ENCODE measurements at places on chromosomes 13 and 19. TPM values are rescaled to one million over a fixed set of nuclear protein-coding genes. Genes with fewer than 3 reads are reported as not detected.

DNA sequence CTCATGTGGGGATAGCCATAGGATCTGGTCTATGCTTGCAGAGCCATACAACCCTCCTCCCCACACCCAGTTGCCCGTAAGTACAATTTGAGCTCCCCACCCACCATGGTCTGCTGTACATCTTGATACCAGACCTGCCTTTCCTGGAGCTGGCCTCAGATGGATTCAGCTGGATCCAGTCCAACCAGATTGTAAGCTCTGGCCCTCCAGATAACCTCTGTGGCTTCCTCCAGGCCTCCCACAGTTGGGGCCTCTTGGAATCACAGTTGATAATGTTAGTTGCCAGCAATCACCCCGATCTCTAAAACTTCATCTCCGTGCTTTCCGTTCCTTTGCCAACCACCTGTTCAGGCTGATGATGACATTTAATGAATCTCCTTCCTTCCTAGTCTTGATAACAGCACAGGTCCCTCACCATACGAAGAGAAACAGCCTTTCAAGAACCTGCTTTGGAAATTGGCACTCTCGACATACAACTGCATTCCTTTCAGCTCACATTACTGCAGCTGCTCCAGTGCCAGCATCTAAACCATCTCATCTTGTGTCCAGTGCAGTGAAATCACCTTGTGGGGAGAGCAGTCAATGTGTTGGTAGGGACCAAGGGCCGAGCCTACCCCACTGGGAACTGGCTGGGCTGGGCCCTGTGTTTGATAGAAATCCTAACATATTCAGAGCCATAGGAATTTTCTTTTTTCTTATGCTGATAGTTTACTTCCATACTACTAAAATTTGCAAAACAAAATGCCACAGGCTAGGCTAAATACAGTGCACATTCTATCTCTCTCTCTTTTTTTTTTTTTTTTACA, 15.1 kb upstream of the FOXO1 start:
- DNase-seq, result no peak

DNA sequence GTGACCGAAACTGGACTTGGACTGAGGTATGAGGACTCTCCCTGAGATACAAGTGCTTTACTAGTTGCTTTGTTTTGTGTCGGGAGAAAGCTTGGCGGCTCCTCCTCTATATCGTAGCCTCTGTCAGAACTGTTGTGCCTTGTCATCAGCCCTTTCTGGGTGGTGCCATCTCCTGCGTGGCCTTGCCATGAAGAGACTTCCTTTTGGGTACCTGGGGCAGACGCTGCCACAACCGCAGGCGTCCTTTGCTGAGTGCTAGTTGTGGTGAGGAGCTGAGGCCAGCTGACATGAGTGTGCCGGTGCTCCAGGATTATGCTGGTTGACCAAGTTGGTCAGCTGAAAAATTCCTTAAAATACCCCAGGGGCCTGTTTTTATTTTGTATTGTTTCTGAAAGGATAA, 124.5 kb downstream of the AKAP11 start:
- no peak for DNase-seq

DNA sequence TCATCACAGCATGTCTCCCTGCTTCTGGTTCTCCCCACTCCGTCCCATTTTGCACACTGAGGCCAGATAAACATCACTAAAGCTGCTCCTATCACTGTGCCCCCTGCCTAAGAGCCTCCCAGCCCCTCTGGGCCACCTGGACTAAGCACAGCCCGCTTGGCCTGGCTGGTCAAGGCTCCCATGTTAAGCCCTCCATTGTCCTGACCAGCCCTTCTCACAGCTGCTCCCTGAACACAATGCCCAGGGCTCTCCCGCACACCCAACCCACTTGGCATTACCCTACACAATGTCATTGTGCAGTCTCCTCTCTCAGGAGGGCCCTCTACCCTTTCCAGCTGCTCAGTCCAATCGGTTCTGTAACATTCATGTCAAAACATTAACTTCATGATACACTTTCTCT, 133.4 kb downstream of the NUFIP1 start:
- DNase-seq, result no peak

GRCh38 chr19:45527731-45528130, 20.5 kb downstream of the VASP start:
- no peak for DNase-seq

GRCh38 chr13:76607866-76608265, 278.3 kb downstream of the KCTD12 start:
- no peak for DNase-seq

DNA sequence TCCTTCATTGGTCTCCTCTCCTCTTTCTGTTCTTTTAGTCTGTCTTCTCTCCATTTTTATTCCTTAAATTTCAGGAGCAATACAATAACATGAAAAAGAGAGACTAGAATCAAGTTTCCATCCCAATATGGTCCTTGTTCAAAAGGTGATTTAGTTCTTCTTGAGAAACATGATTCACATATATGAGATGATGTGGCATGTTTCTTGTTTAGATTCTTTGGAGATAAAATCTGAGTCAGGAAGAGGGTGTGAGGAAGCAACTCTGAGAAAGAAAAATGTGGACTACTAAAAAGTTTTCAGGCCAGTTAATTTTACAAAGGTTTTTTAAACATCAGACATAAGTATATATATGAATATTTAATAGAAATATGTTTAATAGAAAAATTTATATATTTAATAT, 231.4 kb downstream of the OXGR1 start:
- no peak for DNase-seq

GRCh38 chr13:52156724-52157261, 2.6 kb downstream of the NEK3 start:
- DNase-seq, result no peak

DNA sequence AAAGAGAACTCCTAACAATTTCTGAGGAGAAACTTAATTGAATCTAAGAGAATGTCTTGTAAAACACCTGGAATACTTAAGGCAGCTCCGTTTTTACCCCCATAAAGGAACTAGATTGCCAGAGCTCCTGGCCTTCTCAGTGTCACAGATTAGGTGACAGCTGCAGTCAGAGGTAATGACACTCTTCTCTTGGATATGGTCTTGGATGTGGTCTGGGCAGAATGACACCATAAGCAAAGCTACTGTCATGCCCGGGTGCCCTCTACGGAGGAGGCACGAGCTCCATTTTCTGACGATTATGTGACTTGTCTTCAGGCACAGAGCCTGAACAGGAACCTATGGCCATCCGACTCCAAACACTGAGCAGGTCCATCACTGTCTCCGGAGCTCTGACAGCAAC, 46.7 kb downstream of the STK24 start:
- no peak for DNase-seq

DNA sequence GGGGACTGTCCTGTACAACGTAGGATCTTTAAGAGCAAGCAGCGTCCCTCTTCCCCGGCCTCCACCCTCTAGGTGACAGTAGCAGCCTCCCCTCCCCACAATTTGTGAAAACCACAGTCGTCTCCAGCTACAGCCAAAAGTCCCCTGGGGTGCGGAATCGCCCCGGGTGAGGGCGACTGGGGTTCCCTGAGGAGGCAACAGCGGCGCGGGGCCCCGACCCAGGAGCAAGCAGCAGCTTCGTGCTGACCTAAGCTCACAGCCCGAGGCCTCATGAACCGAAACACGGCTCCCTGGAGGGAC, 322 bp downstream of the ZNF558 start:
- DNase-seq, result no peak

GRCh38 chr19:15037586-15037985, 11.7 kb upstream of the CASP14 start:
- no peak for DNase-seq

SGCG gene
- not detected for polyA plus RNA-seq

TBXA2R gene
- polyA plus RNA-seq, result not detected

ERICH6B gene
- 0.74 TPM for polyA plus RNA-seq

GJB2 gene
- 0.52 TPM for polyA plus RNA-seq

ZNF560 gene
- 0.05 TPM for polyA plus RNA-seq

Data from GM12878 (cell line).